ENCODE measurements at places on chromosomes 3 and 15. TPM values are rescaled to one million over a fixed set of nuclear protein-coding genes. Genes with fewer than 3 reads are reported as not detected.

FBXW12 gene
- total RNA-seq = not detected

GRK7 gene
- total RNA-seq = 1.3 TPM

PDE8A gene
- total RNA-seq = 48.8 TPM

DNAH12 gene
- 0.71 TPM for total RNA-seq

ERICH6 gene
- total RNA-seq = not detected

GRAMD1C gene
- 37.1 TPM for total RNA-seq

CAMK1 gene
- total RNA-seq = 20.4 TPM

ITPKA gene
- total RNA-seq = 2.6 TPM

EIF4A2 gene
- 901 TPM for total RNA-seq

TNNC1 gene
- total RNA-seq = 105 TPM

GAP43 gene
- 25.6 TPM for total RNA-seq

MKRN2OS gene
- total RNA-seq = not detected

ZMYND10 gene
- total RNA-seq = 5.7 TPM

ANKRD63 gene
- not detected for total RNA-seq

SEMA5B gene
- total RNA-seq = 33.2 TPM

TBC1D2B gene
- 46.0 TPM for total RNA-seq

AMT gene
- 13.3 TPM for total RNA-seq

CLDN18 gene
- not detected for total RNA-seq

GOLGA8Q gene
- 5.9 TPM for total RNA-seq

PDIA5 gene
- 52.9 TPM for total RNA-seq

FRMD5 gene
- 25.5 TPM for total RNA-seq

CORO2B gene
- total RNA-seq = 43.0 TPM

DUOXA2 gene
- total RNA-seq = not detected

IQCF5 gene
- not detected for total RNA-seq

NPAP1 gene
- total RNA-seq = 0.27 TPM

GABRR3 gene
- 25.8 TPM for total RNA-seq

MEX3B gene
- 22.9 TPM for total RNA-seq

OSTN gene
- 7.3 TPM for total RNA-seq

SLC22A13 gene
- 0.27 TPM for total RNA-seq

TRPM1 gene
- total RNA-seq = 52.6 TPM
